ENCODE measurements at places on chromosomes 3 and 15. TPM values are rescaled to one million over a fixed set of nuclear protein-coding genes. Genes with fewer than 3 reads are reported as not detected.

CDC25A gene
- total RNA-seq, result 19.6 TPM

FBXO40 gene
- not detected for total RNA-seq

KCNMB2 gene
- total RNA-seq, result not detected

GRCh38 chr3:53630547-53630946 lies 136.1 kb downstream of the CACNA1D start:
- H3K27ac ChIP-seq, result no peak overlapping the region
- H3K4me1 ChIP-seq, result peaks cover under 1% of the 10 kb centered on the region
- no peak for DNase-seq
- no peaks in the 10 kb centered on the region for H3K36me3 ChIP-seq
